Stimulated activated CD4-positive, alpha-beta T cell treated with anti-CD3 and anti-CD28 coated beads, Interleukin-4, amount 100 ng/mL, for 1 hour (primary cell): ENCODE measurements at places on chromosomes 12 and 14.

DNA sequence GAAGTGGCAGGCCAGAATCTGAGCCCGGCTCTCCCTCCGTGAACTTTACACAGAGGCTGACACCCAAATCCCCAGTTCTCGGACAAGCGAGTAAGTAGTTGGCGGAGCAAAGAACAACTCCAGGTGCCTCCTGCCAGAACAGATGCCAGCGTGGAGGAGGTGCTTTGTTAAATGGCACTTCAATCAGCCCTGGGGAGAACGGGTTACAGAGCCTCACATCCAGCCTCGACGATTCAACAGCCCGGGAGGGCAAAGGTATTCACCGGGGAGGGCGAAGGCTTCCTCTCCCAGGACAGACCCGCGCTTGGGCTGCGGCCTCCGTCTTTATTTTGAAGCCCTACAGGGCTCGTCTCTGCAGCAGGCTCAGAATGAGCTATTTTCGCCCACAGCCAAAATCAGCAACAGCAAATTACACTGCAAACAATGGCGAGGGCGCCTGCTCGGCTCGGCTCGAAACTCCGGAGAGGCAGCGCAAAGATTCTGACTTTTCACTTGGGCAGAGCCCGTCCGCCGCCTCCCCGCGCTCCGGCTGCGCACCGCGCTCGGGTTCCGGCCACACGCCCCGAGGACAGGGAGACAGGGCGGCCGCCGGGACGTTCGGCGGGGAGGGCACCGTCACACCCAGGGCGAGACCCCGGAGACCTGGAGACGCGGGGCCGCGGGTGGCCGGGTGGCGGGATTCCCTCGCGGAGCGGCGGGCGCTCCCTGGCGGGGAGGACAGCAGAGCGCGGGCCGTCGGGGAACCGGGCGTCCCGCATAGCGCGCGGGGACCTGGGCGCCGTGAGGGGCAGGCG lies 811 bp downstream of the TMCC3 start:
- DNase-seq: peak; percentile 35

DNA sequence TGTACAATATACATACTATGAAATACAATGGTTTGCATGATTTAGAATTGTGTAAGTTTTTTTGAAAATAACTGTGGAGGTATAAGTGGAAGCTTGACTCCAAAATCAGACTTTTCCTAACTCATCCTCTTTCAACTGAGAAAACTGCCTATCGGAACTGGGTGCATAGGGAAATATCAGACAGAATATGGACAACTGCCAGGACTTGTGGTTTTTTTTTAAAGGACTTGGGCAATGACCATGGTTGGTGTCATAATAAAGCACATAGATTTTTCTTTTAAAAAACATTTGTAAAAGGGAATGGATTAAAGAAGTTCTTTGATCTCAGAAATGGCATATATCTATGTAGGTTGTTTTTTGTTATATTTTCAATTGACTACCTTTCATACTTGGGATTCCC lies 53.3 kb upstream of the LRRK2 start:
- no peak for DNase-seq

- no peak for DNase-seq
Measured at GRCh38 chr12:54033106-54033979, 493 bp downstream of the HOXC5 start.

- no peak for DNase-seq
Measured at GRCh38 chr12:72368298-72368697, 96.1 kb downstream of the TRHDE start.

DNA sequence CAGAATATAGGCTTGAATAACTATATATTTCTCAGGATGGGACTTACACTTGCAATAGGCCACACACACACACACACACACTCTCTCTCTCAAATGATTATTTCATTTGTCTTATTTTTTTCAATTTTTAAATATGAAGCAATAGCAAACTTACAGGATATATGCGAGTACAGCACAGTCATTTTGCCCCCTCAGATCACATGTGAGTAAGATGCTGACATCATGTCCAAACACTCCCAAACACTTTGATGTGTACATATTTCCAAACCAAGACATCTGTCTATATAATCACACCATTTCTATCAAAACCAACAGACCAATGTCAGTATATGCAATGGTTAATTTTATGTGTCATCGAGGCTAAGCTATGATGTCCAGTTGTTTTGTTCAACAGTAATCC lies 1535.9 kb upstream of the FLRT2 start:
- DNase-seq: no peak

DNA sequence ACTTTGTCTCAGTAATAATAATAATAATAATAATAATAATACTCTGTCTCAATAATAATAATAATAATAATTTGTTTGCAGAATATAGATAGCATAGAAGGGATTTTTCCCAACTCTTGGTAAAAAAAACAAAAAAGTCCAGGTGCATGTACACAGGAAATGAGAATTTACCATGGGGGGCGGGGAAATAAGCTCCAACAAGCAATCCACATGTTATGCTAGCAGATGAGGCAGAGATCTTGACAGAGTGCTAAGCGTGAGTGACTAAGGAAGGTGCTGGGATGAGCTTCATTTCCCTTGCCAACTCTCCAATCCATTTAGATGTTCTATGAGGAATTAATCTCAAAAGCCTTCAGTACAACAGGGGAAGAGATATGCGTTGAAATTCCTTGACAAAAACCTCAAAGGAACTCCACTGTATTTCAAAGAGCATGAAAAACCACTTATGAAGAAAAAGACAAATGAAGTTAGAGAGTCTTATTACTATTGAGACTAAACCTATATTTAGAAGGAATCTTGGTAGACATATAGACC lies 44.9 kb upstream of the GTF2A1 start:
- no peak for DNase-seq

GRCh38 chr14:71240171-71240570 lies 332.9 kb downstream of the PCNX1 start:
- no peak for DNase-seq

GRCh38 chr12:80807640-80808288 lies 91.1 kb downstream of the MYF5 start:
- no peak for DNase-seq

DNA sequence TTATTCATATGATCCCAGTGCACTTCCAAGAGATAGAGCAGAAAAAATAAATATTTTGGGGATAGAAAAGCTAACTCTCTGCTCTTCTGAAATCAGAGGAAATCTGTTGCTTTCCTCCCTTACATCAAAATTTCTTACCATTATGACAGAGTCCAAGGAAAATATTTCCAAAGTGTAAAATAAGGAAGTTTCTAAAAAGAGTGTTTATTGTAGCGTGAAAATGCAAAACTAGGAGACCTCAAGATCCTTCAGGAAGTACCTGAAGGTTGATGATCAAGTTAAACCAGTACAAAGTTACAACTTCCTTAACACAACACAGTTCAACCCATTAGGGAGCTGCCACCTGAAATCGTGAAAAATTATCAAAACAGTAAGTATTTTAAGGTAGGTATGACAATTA lies at the start of gene OR6C2:
Gene OR6C2 (plus strand): TSS at position 301 of the 400 bp plus-strand sequence. CDS start 8,138 bp downstream, outside the sequence.
- no peak for DNase-seq

- DNase-seq: no peak
Measured at GRCh38 chr12:91529829-91530228, 347.2 kb upstream of the DCN start.

- peak; percentile 77 for DNase-seq
Measured at GRCh38 chr12:56007564-56008559, 10.8 kb downstream of the SUOX start.

DNA sequence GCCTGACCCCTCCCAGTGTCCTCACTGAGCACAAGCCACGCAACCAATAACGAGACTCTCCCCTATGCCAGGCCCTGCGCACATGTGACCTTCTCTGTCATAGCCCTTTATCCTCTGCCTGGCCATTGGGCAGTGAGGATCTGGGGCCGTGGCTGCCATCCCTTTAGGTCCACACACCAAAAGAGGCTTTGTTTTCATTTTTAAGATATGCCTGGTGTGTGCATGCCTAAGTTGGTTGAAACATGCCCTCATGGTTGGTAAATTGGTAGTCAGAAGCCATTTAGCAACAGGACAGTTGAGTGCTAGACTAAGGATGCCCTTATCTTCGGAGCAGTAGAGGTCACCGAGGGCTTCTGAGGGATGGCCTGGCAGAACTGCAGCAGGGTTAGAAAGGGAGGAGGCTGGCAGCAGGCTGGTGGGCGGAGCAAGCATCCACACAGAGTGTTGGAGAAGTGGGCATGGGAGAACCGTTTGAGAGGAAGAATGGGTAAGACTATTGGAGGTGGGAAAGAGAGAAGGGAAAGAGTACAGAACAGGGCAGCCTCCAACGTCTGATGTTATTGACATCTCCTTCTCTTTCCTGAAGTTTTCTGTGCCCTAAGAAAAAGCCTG lies 75.1 kb downstream of the SLC24A4 start:
- DNase-seq: no peak

DNA sequence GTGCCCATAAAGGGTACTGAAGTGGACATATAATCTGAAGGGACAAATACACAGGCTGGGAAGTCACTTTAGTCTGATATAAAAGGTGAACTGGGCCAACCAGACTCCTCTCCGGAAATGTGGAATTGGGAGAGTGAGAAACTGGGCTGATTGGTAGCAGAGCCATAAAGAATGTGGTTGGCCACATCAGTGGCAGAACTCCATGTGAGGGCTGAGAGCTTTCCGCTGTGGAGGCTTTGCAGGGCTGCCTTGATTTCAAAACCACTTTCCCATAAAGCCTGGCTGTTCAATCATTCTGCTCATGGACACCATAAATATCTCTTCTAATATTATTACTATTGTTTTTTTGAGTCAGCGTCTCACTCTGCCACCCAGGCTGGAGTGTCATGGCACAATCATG lies 220.3 kb downstream of the MON2 start:
- no peak for DNase-seq

DNA sequence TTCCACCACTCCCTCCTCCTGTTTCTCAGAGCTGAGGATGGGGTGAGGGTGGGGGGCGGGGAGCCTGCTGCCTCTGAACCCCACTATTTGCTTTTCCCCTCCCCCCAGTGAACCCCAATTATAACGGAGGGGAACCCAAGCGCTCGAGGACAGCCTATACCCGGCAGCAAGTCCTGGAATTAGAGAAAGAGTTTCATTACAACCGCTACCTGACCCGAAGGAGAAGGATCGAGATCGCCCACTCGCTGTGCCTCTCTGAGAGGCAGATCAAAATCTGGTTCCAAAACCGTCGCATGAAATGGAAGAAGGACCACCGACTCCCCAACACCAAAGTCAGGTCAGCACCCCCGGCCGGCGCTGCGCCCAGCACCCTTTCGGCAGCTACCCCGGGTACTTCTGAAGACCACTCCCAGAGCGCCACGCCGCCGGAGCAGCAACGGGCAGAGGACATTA lies 1.1 kb downstream of the HOXC4 start:
- DNase-seq: no peak

- DNase-seq: no peak
Measured at GRCh38 chr12:84741692-84742091, 170.9 kb downstream of the SLC6A15 start.

DNA sequence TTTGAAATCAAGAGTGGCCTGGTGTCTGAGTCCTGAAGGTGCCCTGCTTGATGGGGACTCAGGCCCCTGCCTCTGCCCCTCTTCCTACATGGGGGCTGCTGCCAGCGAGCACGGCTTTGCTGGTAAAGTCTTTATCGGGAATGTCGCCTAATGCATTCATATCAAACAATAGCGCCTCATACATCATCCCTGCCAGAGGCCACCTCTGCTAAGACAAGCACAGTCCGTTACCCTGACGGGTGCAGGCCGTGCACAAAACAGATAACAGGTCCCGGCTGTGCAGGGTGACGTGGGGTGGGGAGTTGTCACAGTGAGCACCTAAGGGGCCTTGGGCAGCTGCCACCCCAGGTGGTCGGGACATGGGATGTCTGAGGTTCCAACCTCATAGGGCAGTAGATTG lies 68.4 kb upstream of the FAM222A start:
- DNase-seq: no peak

- no peak for DNase-seq
Measured at GRCh38 chr12:107536613-107537012, 149.0 kb upstream of the PWP1 start.
